ENCODE measurements at places on chromosomes 3 and 15.

DNA sequence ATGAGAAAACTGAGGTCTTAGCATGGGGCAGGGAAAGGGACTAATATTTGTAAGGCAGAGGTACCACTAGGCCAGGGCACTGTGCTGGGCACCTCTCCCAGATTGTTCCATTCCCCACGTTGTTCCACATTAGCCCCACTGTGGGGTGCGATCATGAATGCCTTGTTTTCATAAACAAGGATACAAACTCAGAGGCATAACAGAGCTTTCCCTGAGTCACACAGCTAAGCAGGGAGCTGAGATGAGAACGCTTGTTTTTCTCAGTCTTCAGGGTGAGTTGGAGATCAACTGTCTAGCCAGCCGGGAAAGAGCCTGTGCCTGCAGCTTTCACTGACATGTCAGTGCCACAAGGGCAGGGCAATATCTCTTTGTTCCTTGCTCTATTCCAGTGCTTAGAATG is 47.9 kb upstream of the ITGA11 start:
- DNase-seq, result no peak

DNA sequence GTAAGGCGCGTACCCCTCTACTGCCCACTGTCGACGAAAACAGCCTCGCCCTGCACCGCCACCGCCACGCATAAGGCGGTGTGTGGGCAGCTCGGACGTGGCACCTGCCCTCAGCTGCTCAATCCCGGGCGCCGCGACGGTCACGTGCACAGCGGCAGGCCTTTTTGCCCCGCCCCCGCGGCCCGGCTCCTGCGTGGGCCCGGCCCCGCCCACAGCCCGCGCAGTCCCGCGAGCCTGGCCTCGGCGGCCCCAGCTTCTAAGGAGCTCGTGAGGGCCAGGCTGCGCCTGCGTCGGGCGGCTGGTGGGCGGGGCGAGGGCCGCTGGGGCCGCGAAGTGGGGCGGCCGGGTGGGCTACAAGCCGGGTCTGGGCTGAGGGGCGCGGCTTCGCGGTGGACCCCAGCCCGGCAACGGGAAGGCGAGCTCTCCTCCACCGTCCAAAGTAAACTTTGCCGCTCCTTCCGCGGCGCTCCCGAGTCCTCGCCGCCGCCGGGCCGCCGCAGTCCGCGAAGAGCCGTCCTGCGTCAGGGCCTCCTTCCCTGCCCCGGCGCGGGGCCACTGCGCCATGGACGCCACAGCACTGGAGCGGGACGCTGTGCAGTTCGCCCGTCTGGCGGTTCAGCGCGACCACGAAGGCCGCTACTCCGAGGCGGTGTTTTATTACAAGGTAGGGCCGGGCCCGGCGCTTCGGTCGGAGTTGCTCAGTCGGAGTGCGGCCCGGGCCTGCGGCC is at the start of gene CAPN7:
CAPN7 (plus strand) TSS at position 313 of the 728 bp plus-strand sequence; CDS start at position 563, 250 bp downstream.
- peak; percentile 91 for DNase-seq

DNA sequence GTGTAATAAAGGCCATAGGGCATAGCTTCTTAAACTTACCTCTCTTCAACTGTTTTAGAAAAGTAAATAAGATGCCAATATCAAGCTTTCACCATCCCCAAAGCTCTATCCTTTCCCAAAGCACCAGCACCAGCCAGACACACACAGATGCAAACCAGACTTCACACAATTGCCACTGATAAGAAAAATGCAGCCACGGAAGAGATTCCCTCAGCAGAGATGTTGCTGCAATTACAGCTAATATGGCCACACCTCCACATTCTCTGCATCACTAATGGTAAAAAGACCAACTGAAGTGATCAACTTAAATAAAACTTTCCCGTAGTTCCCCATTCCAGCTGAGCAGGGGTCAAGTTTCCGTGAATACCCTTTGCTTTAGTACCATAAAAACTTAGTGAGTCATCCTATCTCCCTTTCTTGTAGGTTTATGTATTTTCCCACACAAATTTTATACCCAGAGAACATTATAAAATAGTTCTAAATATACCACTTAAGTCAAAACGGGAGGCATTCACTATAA is 64.4 kb downstream of the SLC9A9 start:
- no peak for DNase-seq

- DNase-seq, result peak; percentile 65
These were observed 6.0 kb upstream of the SRP14 start for GRCh38 chr15:40044717-40045571.

DNA sequence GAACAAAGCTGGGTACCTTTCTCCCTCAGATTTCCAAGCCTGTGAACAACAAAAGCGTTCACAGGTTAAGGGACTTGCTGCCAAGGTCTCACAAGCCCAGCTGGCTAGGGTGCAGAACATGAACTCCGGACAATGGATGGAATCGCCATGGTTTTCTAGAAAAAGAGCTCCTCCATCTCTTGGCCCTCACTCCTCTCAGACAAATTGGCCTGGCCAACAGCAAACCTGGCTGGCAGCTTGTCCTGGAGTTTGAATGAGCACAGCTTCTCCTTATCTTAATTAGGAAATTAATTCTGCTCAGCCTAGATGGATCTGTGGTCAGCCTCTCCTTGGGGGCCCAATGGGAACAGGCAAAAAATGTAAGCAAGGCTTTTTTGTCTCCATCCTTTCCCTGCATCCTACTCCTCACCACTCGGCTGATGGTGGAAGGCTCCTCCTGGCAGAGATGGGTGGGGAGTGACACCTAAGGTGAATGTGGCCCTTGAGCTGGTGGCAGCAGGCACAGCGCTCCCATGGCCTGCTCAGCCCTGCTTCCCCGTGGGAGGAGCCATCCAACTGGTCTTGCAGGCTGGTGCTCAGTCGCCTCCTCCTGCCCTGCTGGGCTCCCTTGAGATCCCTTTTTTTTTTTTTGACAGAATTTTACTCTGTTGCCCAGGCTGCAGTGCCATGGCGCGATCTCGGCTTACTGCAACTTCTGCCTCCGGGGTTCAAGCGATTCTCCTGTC is 5.8 kb downstream of the KLHL25 start:
- no peak for DNase-seq

- no peak for DNase-seq
These were observed 105.8 kb downstream of the LSAMP start for GRCh38 chr3:116339441-116340028.
